A549 (cell line): ENCODE measurements at places on chromosomes 16 and 17. TPM values are rescaled to one million over a fixed set of nuclear protein-coding genes. Genes with fewer than 3 reads are reported as not detected.
A peak's percentile ranks its signal among the peaks of the same experiment; 100 is the strongest.

The SNAI3 gene
- polyA plus RNA-seq = 0.05 to 0.08 TPM in 2 of 3 replicates, not detected in the other

The HS3ST3A1 gene
- polyA plus RNA-seq = 0.04 to 0.17 TPM in 2 of 3 replicates, not detected in the other

GRCh38 chr17:41615454-41615853, 2.9 kb upstream of the KRT16 start:
- DNase-seq = peak; percentile 58

GRCh38 chr16:80990577-80990976, 16.1 kb downstream of the CMC2 start:
- DNase-seq = no peak

GRCh38 chr17:61834610-61835009, 28.7 kb downstream of the BRIP1 start:
- no peak for DNase-seq

The GPR142 gene
- polyA plus RNA-seq = not detected in 3 replicates

The APOH gene
- 5.7 to 6.9 TPM (median 6.9 TPM) in 3 replicates for polyA plus RNA-seq

The KRT17 gene
- 0.43 to 0.57 TPM (median 0.56 TPM) in 3 replicates for polyA plus RNA-seq

The GSDMA gene
- polyA plus RNA-seq = not detected in 3 replicates

- no peak for DNase-seq
Observed at GRCh38 chr17:40565769-40566409, 617 bp upstream of the CCR7 start.

The C16orf74 gene
- 8.0 to 9.3 TPM (median 9.1 TPM) in 3 replicates for polyA plus RNA-seq

DNA sequence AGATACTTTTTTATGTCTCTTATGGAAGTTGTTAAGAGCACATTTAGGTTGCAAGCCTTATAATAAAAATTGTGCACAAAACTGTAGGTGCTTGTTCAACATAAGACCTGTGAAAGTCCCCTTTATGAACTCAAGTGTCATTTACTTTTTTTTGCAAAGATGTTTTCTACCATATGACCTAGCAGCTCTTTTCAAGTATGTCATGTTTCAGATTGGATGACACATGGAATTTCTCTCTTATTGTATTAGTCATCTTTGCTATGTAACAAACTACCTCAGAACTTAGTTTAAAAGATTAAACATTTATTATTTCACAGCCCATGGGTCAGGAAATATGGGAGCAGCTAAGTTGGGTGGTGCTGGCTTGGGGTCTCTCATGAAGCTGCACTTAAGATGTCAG, 57.9 kb downstream of the PHKB start:
- no peak for DNase-seq

DNA sequence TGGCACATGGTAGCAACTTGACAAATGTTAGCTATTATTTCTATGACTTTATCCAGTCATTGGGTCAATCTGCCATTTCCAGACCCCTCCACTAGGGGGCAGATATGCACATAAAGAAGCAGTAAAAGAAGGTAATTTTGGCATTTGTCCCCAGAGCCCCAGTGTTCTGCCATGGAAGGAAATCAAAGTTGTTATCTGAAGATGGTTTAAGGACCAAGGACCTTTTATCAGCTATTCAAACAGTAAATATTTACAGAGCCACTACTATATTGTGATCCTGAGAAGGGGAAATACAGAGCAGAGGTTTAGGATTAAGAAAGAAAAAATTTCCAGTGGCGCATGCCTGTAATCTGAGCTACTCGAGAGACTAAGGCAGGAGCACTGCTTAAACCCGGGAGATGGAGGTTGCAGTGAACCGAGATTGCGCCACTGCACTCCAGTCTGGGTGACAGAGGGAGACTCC, 20.0 kb downstream of the TRAF4 start:
- peak; percentile 78 for DNase-seq

GRCh38 chr17:61305024-61305423, 94.6 kb upstream of the TBX2 start:
- DNase-seq = no peak

The KRT27 gene
- polyA plus RNA-seq = not detected in 3 replicates

GRCh38 chr17:78923660-78924453, 1.3 kb downstream of the TIMP2 start:
- DNase-seq = peak; percentile 93

- DNase-seq = no peak
Observed at GRCh38 chr16:67301080-67301782, 21.9 kb downstream of the PLEKHG4 start.

The RASL10B gene
- 0.10 to 0.26 TPM (median 0.24 TPM) in 3 replicates for polyA plus RNA-seq

DNA sequence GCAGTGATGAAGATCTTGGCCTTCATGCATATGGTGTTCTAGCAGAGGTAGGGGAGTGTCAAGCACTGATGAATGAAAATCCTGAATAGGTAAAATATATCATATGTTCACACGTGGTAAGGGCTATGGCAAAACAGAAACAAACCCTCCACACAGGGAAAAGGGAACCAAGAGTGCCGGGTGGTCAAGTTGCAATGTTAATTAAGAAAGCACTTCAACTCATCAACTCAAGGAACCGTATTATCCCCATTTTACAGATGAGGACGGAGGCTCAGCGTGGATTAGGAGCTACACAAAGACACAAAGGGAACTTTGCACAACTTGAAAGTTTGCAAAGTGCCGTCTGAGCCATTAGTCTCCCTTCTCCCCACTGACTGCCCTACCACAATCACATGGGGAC, 28.1 kb upstream of the MEOX1 start:
- no peak for DNase-seq

DNA sequence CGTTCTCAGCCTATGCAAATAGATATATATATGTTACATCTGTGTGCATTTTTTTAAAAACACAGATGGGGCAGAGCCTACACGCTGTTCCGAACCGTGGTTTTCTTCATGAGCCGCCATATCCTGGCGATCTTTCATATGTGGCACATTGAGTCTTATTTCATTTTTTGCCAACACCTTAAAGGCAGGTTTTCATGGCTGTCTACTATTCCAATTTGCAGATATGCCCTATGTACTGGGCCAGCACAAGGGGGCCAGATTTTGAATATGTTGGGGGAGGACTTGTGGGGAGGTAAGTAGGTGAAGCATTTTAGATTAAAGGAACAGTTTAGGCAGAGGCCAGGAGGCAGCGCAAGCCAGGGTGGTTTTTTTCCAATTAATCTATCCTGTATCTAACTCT, 16.0 kb downstream of the WFDC1 start:
- DNase-seq = no peak
